Sigmoid colon (tissue), 7 donors: ENCODE measurements at places on chromosomes 3 and 15. TPM values are rescaled to one million over a fixed set of nuclear protein-coding genes. Genes with fewer than 3 reads are reported as not detected.

Gene MORF4L1
- total RNA-seq: 500 TPM

Gene SERINC4
- total RNA-seq: 0.27 TPM

Gene FBXO40
- not detected for total RNA-seq

Gene CD200R1
- 5.0 TPM for total RNA-seq

Gene HLTF
- 24.4 TPM for total RNA-seq

Gene SLC22A14
- total RNA-seq: not detected

Gene PPARG
- 11.5 TPM for total RNA-seq

Gene POPDC2
- 157 TPM for total RNA-seq

Gene NECTIN3
- 36.3 TPM for total RNA-seq

Gene SI
- total RNA-seq: not detected

Gene CD200
- total RNA-seq: 5.0 TPM

Gene ITGA11
- total RNA-seq: 4.3 TPM

Gene ACP3
- total RNA-seq: 1.5 TPM

Gene GP9
- total RNA-seq: not detected

Gene FETUB
- not detected for total RNA-seq

Gene IQCH
- 3.8 TPM for total RNA-seq

Gene ETV5
- 7.5 TPM for total RNA-seq

Gene PCSK6
- total RNA-seq: 3.9 TPM

Gene SNX22
- 0.83 TPM for total RNA-seq

Gene LSAMP
- 36.7 TPM for total RNA-seq

Gene PARP6
- 103 TPM for total RNA-seq

Gene C3orf20
- total RNA-seq: 0.16 TPM

Gene SORD
- 3.3 TPM for total RNA-seq

Gene DUOX2
- total RNA-seq: 0.83 TPM

Gene CLDN16
- not detected for total RNA-seq

Gene TYRO3
- 4.2 TPM for total RNA-seq

Gene RUBCN
- total RNA-seq: 41.8 TPM

Gene C3orf49
- not detected for total RNA-seq

Gene GLDN
- total RNA-seq: 1.5 TPM

Gene POLR2M
- 80.6 TPM for total RNA-seq

Gene NOX5
- 0.36 TPM for total RNA-seq

Gene VGLL3
- total RNA-seq: 33.5 TPM
